IPS-NIHi11 (cell line): ENCODE measurements at places on chromosomes 7 and 10.

- DNase-seq = no peak
These were observed 89.6 kb upstream of the C7orf33 start for GRCh38 chr7:148500978-148501377.

GRCh38 chr7:20122073-20122472, 95.1 kb downstream of the MACC1 start:
- no peak for DNase-seq

- DNase-seq = peak; percentile 74
These were observed 4.1 kb downstream of the NEUROD6 start for GRCh38 chr7:31336202-31337001.

GRCh38 chr7:26627221-26627620, 237.2 kb downstream of the SKAP2 start:
- DNase-seq = no peak

DNA sequence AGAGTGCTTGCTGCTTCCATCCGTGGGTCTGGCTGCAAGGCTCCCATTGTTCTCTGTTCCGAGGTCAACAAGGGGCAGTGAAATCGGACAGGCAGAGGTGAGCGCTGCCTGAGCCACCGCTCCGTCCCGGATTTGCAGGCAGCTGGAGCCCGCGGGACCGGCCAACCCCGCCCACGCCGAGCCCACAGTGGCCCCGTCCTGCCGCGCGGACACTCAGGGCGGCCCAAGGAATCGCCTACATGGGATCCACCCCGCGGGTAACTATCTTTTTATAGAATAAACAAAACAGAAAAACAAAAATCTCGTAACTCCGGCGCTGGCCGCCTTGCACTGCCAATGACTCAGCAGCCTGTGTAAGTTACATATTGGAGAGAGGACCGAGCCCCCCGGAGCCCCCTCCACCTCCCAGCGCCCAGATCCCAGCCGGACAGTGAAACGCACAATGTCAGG, 1.9 kb downstream of the BNIP3 start:
- DNase-seq = no peak
